Lung (tissue), 17 donors: ENCODE measurements at places on chromosomes 11 and 22. TPM values are rescaled to one million over a fixed set of nuclear protein-coding genes. Genes with fewer than 3 reads are reported as not detected.

GRCh38 chr11:2509481-2510001 lies 64.7 kb downstream of the KCNQ1 start:
- DNase-seq, result peak; percentile 40

TECTA gene
- total RNA-seq, result 2.5 TPM

DNA sequence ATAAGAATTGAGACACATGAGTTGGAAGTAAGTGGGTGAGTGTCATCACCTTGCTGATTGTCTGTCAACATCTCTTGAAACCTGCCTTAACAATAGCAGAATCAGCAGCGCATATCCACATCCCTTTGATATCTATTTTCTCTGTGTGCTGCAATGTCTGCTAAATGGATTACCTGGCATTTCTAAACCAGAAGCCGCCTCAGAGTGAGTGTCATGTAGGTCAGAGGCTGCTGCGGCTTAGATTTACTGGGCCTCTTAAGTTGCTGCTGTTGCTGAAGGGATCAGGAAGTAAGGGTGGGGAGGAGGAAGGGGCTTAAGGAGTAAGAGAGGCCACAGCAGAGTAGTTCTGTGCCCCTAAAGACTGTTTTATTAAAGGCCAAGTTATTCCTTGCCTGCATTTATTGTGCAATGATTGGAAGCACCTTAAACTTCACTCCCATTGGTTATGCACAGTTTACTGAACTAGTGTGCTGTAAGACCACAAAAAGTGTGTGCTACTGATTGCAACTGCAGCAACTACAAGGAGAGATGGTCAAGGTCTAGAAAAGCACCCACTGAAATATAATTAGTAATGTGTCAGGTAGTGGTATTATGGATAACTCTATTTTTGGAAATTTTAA lies 29.8 kb upstream of the TMEM41B start:
- no peak for DNase-seq

YPEL4 gene
- 1.3 TPM for total RNA-seq

GRCh38 chr22:23305922-23306374 lies 125.6 kb downstream of the BCR start:
- DNase-seq, result peak; percentile 86

SLC22A8 gene
- not detected for total RNA-seq

DNA sequence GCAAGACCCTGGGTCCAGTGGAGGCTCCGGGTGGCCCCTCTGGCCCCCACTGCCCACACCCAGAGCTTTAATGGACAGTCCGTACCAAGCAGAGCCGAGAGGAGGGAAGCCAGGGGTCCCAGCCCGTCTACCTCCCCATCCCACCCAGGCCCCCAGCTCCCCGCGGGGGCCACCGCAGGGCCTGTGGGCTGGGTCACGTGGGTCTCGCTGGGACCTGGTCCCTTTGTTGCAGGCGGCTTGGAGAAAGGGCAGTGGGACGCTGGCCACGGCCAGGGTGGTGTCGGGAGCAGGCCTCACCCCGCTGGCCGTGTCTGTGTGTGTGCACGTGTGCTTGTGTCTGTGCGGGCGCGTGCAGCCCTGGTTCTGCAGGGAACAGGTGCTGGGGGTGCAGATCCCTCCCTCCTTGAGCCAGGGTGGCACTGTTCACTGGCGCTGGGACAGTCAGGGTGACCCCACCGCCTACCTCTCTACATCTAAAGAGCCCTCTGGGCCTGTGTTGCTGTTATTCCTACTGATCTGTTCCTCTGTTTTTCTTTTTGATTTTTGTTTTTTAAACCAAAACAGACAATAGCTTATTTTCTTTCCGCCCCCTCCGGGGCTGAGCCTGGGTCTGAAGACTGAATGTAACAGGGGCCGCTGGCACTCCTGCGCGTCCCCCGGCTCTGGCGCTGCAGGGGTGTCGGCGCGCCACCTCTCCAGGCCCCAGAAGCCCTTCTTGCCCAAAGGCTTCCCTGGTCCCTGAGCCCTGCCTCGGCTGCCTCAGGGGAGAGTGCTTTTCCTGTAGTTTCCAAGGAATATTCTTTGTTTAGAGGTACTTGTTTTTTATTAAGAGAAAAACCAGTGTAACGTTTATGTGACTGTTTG lies 20.1 kb upstream of the TMEM191C start:
- peak; percentile 7 for DNase-seq

- DNase-seq, result no peak
Observed at GRCh38 chr22:39209756-39210155, 35.0 kb downstream of the PDGFB start.

CHRNA10 gene
- total RNA-seq, result 0.71 TPM

C1QTNF5 gene
- 20.2 TPM for total RNA-seq

- DNase-seq, result no peak
Observed at GRCh38 chr22:31943206-31943977, 943 bp upstream of the YWHAH start.

C11orf65 gene
- 3.3 TPM for total RNA-seq

DNA sequence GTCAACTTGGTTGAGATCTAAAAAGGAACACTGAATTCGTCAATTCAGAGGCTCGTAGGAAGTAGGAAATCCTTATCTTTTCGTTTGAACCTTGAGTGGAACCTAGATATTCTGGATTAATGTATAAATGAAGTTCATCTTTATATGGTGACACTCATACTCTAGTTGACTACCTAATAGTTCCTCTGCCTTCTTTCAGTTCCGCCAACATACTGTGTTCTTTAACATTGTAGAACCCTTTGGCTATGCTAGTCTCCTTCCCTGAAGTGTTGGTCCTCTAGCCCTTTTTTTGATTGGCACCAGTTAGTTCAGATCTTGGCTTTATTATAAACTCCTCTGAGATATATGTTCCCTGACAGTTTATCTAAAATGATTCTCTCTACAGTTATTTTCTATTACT lies 1.5 kb downstream of the ATM start:
- no peak for DNase-seq

DNA sequence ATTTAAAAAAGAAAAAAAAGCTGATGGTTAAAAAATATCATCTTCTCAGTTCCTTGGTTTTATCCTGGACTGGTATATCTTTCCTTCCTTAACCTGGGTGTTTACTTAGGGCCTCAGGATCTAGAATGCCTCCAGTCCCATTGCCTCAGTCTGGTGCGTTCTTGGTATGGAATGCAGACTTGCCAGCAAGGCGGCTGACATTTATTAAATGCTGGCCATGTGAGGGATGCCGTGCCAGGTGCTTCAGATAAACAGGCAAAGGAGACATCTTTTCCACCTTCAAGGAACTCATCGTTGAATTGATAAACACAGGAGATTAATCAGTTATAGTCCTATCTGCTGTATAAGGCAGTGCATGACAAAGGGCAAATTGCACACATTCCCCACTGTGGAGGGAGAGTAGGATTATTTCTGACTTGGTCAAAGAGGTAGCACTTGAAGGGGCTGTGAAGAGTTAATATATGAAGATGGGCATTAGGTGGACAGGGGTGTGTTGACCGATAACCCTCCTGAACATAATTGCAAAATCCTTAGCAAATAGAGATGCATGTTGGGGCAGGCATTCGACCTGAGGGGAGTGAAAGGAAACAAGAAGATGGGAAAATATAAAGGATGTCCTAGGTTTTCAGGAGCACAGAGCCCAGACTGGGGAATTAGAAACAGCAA lies 54.4 kb downstream of the ALX4 start:
- DNase-seq, result no peak

DNA sequence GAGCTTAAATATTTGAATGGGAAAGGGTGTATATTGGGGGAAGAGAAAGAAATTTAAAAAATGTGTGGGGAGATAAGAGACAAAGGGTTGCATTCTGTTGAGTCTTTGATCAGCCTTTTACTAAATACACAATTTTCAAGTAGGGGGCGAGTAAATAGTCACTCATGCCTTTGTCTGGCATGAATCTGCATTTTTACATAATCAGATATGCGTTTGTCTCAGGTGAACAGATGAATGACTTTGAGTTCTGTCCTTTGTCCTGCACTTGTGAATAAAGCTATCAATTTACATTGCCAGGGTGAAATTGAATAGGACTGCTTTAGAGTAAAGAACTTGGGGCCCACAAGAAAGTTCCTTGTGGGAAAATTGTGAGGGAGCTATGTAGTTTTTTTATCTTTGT lies 523.6 kb upstream of the LUZP2 start:
- no peak for DNase-seq

GRCh38 chr22:24144778-24145085 lies 36.6 kb upstream of the SUSD2 start:
- DNase-seq, result no peak

DNA sequence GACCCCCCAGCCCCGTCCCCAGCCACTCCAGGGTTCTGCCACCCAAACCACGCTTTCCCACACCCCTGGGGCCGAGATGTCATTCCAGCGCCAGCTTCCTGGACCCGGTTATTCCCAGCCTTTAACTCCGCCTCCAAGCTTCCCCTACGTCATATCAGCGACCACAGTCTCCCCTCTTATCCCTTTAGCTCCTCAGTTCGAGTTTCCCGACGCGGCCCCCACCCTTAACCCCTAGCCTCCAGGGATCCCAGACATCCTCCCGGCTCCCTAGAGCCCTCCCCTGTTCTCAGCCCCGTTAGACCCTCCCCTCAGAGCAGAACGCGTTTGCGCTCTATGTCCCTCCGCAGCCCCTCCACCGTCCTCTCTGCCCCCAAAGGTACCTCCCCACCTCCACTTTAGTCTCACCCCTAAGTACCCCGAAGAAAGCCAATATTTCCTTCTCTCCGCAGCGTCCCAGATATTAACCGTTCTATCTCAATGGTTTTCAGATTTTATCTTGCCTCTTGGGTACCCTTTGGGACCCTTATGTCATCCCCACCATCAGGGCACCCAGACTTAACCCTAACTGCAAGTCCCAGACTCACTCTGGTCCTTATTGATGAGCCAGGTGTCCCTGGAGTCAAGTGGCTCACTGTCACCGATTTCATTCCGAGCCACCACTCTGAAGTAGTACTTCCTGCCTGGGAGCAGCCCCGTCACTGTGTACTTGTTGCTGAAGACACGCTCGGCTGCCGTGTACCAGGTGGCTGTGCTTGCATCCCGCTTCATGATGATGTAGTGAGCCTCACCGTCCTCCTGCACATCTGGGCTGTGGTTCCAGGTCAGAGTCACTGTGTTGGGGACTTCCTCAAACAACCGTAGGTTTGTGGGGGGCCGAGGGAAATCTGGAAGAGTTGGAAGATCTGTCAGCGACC lies 8.0 kb downstream of the TMEM86A start:
- peak; percentile 91 for DNase-seq

DNA sequence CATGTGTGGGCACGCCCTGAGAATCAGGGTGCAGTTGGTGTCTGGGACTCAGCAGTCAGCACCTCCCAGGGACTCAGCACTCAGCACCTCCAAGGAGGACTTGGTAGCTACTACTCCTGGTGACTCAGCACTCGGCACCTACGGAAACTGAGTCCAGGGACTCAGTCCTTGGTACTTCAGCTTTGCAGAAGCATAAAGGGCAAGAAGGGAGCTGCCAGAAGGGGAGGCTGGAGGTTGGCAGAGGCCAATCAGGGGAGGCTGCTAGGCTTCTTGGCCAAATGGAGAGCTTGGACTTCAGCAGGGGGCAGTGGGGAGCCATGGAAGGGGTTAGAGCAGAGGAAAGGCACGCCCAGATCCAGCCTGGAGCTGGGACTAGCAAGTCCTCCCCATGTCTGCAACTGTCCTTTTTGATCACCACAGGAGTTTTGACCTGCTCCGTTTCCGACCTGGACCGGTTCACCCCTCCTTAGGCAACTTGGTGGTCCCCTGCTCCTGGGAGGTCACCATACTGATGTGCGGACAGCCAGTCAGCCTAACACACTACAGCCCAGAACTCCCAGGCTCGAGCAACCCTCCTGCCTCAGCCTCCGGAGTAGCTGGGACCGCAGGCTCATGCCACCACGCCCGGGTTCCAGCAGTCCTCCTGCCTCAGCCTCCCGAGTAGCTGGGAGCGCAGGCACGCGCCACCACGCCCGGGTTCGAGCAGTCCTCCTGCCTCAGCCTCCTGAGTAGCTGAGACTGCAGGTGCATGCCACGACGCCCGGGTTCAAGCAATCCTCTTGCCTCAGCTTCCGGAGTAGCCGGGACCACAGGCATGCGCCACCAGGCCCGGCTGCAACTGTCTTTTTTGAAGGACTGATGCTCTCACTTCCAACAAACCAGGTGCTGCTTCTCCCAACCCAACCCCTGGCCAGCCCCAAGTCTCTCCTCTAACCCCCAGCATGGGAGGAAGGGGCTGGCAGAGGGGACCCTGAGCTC lies 1.5 kb downstream of the ANO9 start:
- no peak for DNase-seq

DNA sequence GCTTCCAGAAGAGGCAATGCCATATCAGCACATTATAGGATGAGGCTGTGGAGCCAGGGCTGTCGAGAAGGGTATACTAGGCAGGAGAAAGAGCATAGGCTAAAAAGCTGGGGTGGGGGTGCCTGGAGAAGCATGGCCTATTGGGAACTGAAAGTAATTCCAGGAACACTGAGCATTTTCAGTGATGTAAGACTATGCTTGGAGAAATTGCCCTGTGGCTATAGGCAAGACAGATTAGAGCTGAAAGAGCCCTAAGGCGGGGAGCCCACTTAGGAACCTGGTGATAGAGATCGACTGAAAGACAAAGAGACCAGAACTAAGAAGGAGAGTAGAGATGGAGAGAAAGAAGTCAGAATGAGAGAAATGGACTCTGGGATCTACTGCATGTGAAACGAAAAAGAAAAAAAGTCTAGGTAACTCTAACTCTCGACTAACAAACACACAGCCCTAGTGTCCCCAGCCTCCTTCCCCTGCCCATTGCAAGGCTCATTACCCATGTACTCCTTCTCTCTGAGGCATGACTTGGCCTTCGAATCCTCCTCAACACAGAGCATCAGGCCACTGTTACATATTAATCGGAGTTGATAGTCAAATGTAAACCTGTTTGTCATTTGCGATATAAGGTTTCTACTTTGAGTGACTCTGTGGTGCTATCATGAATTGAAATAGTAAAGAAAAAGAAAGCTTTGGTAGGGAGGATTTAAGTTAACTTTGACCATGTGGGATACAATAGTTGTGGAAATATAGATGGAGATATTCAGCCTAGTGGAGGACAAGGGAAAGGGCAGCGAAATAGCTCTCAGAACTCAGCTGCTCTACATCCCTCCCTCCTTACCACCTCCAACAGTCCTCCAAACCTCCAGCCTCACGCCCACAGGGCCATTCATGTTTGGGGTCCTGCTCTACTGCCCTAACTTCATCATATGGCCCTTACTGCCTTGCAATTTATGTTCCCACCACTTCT lies 52.3 kb upstream of the BMAL1 start:
- DNase-seq, result no peak

DNA sequence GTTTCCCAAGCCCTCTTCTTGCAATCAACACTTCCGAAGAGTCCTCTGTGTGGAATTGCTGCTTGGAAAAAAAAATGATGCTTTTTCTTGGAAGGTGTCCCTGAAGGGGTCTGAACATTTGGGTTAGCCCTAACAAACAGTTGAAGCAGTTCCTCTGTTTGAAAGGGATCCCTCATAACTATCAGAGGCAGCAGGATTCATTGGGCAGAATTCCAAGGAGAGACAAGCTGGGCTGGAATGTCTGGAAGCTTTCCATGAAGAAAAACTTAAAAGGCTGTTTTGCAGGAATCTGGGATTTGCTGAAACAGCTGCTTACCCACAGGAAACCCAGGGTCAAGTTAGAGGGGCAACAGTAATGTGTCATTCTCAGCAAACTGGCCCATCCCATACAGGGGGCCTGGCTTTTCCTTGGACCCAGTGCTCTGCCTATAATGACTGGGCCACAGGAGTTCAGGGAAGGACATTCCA lies 3.1 kb downstream of the CSNK2A3 start:
- DNase-seq, result peak; percentile 98

KRTAP5-9 gene
- total RNA-seq, result 0.37 TPM

OSBPL5 gene
- total RNA-seq, result 51.5 TPM
